ENCODE measurements at places on chromosomes 11 and 22.

DNA sequence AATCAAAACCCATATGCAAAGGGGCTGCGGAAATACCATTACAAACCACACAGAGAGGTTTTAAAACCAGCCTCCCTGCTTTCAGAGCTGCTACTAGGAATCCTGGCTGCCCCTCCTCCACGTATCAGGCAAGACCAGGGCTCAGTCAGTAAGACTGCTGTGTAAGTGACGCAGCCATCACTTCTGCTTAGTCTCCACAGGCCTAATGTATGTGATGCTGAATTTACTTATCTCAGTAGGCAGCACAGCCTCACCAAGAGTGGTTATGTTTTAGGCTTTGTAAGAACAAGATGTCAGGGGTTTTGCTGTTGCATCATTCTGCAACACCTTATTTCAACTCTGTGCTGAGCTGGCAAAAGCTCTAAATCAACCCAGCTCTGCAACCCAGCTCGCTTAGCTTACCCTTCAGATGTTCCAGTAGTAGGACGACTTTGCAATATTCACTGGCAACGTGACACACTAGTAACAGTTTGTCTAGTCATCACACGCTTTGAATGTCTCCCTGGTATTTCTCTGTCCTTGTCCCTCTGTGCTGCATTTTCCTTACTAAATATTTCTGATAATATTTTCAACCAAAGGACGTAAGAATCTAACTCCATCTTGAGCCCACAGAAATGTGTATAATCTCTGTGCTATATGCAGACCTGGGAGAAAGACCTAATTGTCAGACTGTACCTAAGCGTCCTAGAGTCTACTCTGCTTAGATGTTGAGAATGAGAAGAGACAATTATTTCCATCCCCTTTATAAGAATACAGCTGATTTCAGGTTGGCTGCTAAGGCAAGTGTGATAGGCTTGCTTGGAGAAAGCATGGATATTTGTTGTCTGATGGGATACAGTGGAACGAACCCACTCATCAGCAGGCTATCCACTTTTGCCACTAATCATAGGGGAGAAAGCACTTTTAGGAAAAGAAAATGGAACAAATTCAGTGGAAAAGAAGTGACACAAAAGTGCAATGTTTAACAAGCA is 72.2 kb downstream of the LARGE2 start:
- DNase-seq: no peak

- DNase-seq: no peak
Measured at GRCh38 chr11:33899400-33900037, 7.6 kb upstream of the LMO2 start.

DNA sequence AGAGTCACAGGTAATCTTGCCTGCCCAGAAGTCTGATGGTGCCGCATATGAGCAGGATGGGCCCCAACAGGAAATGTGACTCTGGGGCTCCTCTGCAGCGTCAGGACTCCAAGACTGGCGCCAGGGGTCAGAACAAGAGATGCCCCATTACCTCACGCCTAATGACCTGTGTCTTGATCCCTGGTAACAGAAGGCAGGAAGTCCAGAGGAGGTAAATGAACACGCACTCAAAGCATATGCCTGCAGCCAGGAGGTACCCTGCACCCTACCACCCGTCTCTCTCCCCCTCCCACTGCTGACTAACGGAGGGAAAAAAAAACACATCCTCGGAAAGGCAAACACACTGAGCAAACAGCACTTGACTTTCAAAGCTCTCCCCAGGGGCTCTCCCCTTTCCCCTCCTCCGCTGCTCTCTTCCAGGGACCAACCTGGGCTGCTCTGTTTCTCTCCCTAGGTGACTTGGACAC is 37.3 kb downstream of the ABCC8 start:
- DNase-seq: no peak

DNA sequence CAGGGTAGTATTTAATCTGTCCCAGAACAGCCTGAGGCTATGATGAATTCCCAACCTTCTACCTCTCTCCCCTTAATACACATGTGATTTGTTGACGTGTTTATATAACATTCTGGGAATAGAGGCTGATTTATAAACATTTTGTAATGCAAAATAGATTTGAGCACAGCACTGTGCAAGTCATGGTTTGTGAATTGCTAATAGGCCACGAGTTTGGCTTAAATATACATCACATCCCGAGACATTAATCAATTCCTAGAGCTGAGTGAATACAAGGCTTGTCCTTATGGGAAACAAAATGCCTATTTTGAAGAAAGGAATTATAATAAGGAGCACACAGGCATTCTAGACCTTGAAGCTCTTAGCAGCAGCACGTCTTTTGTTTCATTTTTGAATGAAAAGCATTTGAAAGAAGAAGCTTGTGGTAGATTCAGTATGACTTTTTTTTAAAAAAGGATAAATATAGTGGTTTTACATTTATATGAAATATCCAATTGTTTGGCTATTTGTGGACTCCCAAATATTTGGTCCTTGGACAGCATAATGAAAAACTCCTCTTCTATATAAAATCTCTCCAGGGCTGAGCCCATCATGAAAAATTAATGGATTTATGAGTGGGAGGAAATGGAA is 116.4 kb downstream of the SLC17A6 start:
- no peak for DNase-seq

DNA sequence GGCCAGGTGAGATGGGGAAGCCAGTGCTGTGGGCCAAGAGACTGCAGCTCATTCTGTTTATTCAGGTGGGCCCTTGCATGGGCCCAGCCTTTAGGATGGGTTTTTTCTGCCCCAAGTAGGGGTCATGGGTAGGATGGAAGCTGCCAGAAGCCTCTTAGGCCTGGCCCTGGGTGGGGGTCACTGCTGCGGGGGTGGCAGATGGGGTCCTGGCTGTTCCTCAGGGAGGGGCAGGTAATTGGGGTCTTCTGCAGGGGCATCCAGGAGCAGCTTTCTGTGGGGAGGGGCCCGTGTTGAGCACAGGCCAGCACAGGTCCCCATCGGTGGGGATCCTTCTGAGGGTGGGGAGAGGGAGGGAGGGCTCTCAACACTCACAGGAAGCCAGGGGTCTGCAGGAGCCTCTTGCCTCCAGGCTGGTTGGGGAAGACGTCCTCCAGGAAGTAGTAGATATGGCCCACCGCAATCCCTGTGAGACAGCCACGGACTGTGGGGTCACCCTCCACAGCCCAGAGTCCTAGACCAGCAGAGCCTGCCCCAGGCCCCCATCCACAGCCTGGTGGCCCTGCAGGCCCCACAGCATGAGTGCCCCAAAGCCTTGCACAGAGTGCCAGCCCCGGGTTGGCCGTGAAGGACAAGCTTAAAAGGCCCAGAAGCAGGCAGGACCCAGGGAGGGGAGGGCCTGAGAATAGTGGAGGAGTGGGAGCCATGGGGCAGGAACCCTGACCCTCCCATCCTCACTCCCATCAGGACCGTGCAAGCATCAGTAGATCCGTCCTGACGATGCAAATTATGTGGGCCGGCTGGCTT is 1.9 kb downstream of the DERL3 start:
- no peak for DNase-seq

GRCh38 chr11:65479184-65480145 is 19.4 kb upstream of the MALAT1 start:
- DNase-seq: no peak

- DNase-seq: no peak
Measured at GRCh38 chr11:66498506-66498905, 11.9 kb upstream of the BBS1 start.

GRCh38 chr11:43923406-43924111 is 18.9 kb upstream of the C11orf96 start:
- no peak for DNase-seq

DNA sequence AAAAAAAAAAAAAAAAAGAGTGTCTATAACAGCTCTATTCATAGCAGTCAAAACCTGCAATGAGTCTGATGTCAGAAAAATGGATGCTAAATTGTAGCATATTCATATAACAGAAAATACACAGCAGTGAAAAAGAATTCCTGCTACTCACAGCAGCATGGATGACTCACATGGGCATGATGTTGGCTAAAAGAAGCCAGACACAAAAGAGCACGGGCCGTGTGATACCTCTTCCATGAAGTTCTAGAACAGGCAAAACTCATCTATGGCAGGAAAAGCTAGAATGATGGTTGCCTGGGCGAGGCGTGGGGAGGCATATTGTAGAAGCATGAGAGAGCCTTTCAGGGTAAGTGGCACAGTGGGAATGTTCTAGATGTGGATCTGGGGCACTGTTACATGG is 18.9 kb downstream of the PLAAT3 start:
- no peak for DNase-seq

- DNase-seq: no peak
Measured at GRCh38 chr11:118742304-118742703, 48.7 kb downstream of the DDX6 start.

- DNase-seq: no peak
Measured at GRCh38 chr11:66850235-66850587, 6.7 kb upstream of the LRFN4 start.

DNA sequence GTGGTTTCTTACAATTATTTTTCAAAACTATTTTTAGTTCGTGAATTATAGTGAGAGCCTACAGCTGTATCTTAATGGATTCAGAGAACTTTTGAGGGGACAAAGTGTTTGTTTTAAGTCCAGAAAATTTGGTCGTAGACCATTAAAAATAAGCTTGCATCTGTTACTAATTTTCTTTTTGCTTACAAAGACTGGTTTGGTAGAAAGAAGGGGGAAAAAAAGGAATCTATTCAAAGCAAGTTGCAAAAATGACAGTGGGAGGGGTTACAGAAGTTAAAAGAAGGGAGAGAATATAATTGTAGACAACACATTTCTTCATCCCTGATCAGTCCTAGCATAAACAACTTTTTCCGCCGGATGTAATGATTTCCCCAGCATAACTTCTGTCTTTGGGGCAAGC is 72.1 kb downstream of the AMOTL1 start:
- no peak for DNase-seq

- no peak for DNase-seq
Measured at GRCh38 chr22:37303821-37304274, 21.5 kb downstream of the CYTH4 start.

DNA sequence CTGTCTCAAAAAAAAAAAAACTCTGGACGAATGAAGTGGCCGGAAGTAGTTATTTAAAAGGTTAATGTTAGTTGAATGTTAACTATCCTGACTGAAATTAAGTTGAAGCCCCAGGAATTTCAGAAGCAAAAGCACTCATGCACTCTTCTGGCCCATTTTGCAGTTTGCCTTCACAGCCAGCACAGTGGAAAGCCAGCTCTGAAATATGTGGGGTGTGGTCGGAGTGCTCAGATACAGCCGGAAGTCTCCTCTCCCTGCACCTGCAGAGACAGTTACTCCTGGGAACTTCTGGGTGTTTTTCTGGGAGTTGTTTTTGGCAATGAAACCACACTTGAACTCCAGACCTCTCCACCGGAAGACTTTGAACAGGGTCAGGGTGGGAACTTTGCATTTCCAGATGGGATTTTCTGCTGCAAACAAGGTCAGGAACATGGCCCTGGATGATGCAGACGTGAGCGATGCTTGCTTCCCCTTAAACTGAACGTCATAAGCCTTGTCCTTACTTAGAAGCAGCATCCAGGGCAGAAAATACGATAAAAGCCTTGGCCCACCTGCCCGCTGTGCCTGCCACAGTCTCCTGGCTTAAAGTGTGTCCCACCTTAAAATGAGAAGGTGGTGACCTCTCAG is 21.5 kb upstream of the CABP2 start:
- no peak for DNase-seq

GRCh38 chr22:49760630-49761571 is 66.8 kb downstream of the BRD1 start:
- DNase-seq: no peak

DNA sequence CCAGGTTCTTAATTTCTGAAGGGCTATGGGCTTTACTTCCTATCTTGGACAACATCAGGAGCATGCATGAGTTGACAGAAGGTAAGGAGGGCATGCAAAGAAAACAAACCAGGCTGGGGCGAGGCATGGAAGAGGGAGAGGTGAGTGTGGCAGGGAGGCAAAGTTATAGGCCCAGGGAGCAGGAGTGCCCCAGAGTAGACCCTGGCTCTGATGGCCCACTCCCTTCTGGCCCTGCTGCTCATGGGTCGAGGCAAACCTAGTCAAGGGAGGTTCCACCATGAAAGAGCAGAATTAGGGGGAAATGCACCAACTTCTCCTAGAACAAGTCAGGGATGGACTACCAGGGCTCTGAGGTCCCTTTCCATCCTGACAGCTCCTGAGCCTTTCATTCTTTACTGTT is 10.2 kb downstream of the CHRNA10 start:
- no peak for DNase-seq

GRCh38 chr11:6695377-6695776 is 12.2 kb upstream of the MRPL17 start:
- DNase-seq: no peak

DNA sequence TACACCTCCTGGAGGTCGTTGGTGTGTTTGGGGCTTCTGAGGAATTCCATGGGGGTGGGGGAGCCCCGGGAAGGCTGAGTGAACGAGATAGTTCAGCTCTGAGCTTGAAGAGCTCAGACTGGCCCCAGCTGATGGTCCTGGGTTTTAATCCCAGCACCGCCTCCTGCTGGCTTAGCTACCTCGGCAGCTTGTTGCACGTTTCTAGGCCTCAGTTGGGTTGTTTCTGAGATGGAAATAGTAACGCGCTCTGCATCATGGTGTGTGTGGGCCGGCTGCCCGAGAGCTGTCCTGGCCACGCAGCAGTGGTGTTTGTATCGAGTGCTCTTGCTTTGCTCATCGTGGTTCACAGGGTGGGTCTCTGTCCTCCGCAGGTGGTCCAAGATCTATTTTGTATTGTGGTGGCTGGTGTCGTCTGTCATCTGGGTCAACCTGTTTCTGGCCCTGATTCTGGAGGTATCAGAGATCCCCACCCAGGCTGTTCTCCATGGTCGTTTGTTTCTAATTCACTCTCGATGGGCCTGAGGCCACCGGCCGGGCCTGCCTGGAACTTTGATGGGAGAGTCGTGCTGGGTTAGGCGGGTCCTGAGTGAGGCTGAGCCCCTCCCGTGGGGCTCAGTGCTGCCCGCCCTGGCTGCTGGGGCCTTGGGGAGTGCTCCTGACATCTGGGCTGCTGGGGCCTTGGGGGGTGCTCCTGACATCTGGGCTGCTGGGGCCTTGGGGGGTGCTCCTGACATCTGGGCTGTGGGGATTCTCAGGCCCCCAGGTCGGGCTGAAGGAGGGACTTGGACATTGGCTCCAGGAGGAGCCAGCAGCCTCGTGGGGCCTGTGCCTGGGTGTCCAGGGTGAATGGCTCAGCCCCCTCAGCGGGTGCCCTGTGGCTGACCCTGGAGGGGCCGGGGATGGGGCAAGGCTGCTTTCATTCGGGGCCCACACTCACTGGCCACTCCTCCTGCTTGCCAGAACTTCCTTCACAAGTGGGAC is 37.7 kb downstream of the TPCN2 start:
- no peak for DNase-seq

DNA sequence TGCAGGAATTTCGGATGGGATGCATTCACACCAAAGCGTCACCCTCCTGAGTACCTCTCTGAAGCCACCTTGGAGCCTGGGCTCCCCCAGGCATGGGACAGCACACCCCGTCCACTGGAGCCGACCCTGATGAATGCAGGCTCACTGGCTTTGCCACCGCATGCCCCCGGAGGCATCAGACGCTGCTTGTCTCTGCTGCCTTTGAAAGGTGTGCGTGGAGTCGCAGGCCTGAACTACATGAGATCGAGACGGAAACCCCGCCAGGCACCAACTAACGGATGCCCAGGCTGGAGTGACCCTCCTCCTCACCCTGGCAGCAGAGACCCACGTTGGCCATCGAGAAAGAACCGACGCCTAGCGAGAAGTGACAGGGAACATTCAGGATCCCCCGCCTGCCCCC is 22.5 kb downstream of the KRTAP5-5 start:
- no peak for DNase-seq

- DNase-seq: no peak
Measured at GRCh38 chr11:28461338-28461737, 353.1 kb downstream of the METTL15 start.

- peak; percentile 12 for DNase-seq
Measured at GRCh38 chr11:85694385-85694980, 8.5 kb upstream of the CCDC89 start.
